Activated T-cell treated with anti-CD3 and anti-CD28 coated beads for 4 hours (primary cell): ENCODE measurements at places on chromosomes 3 and 15.

DNA sequence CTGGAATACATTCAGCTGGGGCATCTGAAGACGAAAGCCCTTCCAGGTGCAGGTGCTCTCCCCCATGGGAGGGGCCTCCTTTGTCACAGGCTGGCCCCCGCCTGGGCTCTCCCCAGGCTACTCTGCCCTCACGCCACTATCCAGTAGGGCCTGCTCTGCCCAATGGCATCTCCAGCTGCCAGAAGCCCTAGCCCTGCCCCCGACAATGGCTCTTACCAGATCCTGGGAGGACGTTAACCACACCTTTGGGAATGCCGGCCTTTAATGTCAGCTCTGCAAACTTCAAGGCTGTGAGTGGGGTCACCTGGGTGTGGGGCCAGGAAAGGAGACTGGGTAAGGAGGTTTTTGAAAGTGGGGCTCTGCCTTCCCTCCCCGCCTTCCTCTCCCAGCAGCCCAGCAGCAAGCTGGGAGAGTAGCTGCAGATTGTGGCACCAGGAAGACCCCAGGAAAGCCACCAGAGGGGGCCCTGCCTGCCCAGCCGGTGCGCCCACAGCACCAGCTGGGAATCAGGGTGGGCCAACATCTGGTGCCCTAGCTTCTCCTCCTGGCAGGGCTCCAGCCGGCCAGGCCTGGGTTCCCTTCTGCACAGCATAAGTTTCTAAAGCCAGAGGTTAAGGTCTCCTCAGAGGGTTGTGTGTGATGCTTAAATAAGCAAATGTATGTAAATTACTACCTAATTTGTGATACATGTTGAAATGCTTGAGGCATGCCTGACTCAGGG lies 40.4 kb upstream of the SLC41A3 start:
- no peak for DNase-seq

DNA sequence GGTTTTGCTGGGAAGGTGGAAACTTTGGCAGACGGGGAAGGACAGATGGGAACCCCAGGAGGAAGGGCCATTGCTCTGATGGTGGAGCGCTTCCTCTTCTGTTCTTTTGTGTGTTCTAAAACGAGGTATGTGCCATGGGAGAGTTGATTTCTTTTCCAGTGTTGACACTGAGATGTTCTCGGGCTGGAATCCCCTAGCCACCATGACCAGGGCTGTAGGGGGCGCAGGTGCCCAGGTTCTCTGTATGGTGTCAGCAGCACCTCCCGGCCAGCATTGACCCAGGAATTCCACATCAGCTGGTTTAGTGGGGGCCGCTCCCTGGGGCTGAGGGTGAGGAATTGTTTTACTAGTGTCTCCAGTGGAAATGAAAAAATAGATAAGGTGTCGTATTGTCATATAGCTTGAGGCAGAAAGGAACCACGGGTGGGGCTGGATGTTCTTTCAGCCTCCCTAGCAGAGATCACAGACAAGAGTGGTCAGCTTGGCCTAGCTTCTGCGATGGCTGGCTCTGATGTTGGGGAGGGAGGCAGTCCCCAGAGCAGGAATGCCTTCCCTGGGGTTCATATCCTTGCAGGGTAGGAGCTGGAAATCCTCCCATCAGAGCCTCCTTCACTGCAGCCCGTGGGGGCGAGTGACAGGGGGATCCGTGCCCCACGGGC lies 34.2 kb upstream of the ACAD9 start:
- no peak for DNase-seq

DNA sequence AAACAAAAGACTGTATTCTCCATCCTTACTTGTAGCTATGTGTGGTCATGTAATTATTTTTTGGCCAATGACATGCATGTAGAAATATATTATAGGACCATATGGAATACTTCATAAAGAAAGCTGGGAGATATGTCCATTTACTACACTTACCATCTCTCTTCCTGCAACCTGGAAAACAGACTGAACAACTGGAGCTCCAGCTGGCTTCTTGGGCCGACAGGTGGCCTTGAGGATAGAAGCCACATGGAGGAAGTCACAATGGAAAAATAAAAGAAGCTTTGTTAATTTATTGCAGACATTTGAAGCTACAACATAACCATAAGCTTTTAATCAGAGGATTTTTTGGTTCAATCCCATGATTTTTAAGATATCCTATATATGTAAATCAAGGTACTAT lies 167.9 kb upstream of the CBLB start:
- no peak for DNase-seq

- DNase-seq: no peak
Measured at GRCh38 chr3:117510396-117510795, 800.8 kb downstream of the TUSC7 start.

- DNase-seq: no peak
Measured at GRCh38 chr3:25801786-25802185, 11.9 kb downstream of the OXSM start.
